ENCODE measurements at places on chromosomes 12 and 14.

GRCh38 chr14:88825503-88825902 lies 1.1 kb downstream of the TTC8 start:
- DNase-seq = no peak

GRCh38 chr14:102370305-102370809 lies 7.6 kb downstream of the TECPR2 start:
- no peak for DNase-seq

GRCh38 chr14:63760014-63760413 lies 32.1 kb upstream of the SGPP1 start:
- no peak for DNase-seq

- DNase-seq = no peak
These were observed 585.4 kb downstream of the AACS start for GRCh38 chr12:125650587-125650986.

DNA sequence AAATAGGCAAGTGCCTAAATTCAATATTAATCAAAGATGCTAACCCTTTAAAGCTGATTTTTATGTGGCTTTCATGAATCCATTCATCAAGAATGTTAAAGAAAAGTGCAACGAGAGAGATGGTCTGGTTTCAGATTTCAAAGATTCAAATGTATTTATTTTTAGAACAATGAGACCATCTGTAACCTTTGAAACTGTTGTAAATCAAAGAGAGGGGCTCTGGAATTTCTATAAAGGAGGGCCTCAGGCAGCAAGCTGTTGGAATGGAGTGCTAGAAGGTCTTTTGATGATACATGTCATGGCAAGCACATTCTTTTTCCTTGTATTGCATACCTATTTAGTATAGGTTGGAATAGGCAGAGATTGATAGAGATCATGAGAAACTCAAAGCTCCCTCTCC lies 433.0 kb downstream of the LRIG3 start:
- no peak for DNase-seq

DNA sequence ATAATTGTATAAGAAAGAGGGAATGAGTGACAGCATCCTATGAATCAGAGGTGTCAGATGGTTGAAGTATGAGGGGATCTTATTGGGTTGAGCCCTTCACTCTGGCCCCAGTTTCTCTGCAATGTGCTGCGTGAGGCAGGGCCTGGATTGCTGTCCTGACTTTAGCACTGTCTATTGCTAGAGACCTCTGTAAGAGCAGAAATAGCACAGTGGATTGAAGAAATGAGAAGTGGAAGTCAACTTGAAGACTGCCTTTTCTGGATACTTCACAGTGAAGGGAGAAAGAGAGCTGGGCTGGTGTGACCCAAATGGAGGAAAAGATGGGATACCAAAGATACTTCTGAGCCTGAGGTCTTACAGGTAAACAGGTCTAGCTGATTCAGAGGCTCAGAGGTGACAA lies 5.8 kb downstream of the ASCL4 start:
- DNase-seq = no peak

GRCh38 chr14:70029296-70030132 lies 150.3 kb downstream of the SMOC1 start:
- DNase-seq = no peak

DNA sequence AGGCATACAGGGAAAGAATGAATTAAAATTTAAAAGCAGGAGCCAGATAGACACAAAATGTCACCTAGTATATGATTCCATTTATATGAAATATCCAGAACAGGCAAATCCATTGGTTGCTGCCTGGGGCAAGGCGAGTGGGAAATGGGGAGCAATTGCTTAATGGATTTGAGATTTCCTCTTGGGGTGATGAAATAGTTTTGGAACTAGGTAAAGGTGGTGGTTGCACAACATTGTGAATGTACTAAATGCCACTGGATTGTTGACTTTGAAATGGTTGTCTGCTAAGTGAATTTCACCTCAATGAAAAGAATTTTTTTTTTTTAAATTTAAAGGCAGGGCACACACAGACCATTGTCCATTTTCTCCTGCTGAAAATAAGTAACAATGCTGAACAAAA lies 61.9 kb downstream of the ABCC9 start:
- no peak for DNase-seq

DNA sequence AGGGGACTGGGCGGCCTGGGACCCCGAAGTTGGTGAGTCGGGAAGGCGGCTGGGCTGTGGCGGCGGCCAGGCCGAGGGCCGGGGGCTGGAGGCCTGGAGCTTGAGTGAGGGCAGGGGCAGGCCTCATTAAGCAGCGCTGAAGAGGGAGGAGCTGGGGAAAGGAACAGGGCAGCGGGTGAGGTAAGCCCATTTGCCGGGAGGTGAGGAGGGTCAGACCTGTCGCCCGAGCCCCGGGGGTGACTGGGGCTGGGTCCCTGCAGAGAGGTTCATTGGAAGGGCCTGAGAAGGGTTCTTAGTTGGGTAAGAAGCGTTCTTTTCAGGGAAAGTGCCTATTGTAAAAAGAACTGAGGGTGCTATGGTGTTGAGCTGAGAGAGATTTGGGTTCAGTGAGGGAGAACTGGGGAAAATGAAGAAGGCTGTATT lies 441 bp downstream of the RAB5B start:
- DNase-seq = no peak

GRCh38 chr14:81144824-81145603 lies 75.7 kb downstream of the GTF2A1 start:
- DNase-seq = no peak

GRCh38 chr14:96039633-96040311 lies 610 bp downstream of the C14orf132 start:
- DNase-seq = no peak

DNA sequence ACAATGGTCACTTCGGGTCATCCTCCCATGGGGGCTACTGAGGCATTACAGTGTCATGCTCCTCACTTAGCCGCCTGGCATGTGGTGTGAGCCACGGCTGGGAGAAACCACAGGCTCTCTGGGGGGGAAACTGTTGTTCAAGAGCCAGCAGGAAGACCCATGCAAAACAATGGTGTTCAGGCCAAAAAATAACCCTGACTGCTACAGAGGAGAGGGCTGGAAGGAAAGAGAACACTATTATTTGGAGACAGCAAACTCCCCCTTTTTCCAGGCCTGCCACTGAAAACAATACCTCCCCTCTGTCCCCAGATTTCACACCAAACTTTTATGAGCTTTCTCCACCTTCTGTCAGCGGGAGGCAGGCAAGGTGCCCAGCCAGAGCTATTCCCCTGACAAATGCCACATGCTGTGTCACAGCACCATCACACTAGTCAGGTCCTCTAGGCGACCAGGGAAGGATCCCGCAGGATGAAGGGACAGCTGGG lies 83.7 kb downstream of the CHGA start:
- no peak for DNase-seq

DNA sequence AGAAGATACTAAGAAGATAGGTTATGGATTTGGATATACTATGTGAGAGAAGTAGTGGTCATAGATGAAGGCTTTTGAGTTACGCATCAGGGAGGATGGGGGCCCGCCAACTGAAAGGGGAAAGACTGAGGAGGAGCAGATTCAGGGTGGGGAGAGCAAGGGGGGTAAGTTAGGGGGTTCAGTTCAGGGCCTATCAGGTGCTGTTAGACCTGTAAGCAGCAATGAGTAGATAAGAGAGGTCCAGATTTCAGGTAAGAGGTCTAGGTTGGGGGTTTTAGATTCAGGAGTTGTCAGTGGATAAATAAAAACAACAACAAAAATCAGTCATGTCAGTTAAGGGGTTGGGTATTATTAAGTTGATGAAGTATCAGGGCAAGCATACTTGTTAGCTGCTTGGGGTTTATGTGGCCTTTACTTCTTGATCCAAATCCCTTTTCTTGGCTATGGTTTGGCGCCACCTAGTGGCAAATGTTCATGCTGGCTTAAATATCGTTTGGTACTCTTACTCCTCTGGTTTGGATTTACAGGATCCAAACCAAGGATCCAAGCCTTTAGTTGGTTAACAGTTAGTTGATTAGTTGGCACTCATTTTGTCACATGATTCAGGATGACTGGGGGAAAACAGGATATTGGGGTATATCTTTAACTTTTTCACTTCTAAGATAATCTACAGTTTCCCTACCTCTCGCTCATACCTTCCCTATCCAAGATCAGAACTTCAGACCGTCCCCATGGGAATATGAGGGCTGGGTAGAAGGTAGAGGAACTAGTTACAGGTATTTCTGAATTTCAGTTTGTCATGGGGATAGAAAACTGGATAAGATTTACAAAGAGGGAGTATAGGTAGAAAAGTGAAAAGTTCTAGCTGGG lies 65.1 kb downstream of the PCNX1 start:
- peak; percentile 73 for DNase-seq

GRCh38 chr14:23034498-23035302 lies at the start of gene PSMB5:
TSS of gene PSMB5 (minus strand) at chr14:23034900. CDS start at chr14:23034881, 19 bp downstream.
- peak; percentile 72 for DNase-seq

DNA sequence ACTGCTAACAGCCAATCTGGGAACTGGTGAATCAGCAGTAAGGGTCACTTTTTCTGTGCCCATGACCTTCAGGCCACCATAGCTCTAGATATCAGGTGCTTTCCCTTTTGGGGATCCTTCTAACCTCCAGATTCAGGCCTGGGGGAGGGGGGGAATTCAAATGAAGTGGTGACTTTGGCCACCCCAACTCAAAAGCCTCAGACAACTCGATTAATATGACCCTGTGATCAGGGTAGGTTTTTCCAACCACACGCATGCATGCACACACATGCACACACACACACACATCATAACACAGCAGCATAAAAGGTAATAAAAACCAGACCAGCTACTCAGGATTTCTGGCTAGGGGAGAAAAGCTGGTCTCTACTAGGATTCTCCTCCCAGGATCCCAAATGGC lies 5.3 kb downstream of the TBX3 start:
- DNase-seq = no peak

GRCh38 chr12:92124689-92125029 lies 21.0 kb downstream of the BTG1 start:
- DNase-seq = no peak
